ENCODE measurements at places on chromosomes 13 and 19. TPM values are rescaled to one million over a fixed set of nuclear protein-coding genes. Genes with fewer than 3 reads are reported as not detected.

Gene ANKRD24
- 1.3 TPM for total RNA-seq

Gene CFAP97D2
- not detected for total RNA-seq

Gene EIF3K
- total RNA-seq, result 297 TPM

DNA sequence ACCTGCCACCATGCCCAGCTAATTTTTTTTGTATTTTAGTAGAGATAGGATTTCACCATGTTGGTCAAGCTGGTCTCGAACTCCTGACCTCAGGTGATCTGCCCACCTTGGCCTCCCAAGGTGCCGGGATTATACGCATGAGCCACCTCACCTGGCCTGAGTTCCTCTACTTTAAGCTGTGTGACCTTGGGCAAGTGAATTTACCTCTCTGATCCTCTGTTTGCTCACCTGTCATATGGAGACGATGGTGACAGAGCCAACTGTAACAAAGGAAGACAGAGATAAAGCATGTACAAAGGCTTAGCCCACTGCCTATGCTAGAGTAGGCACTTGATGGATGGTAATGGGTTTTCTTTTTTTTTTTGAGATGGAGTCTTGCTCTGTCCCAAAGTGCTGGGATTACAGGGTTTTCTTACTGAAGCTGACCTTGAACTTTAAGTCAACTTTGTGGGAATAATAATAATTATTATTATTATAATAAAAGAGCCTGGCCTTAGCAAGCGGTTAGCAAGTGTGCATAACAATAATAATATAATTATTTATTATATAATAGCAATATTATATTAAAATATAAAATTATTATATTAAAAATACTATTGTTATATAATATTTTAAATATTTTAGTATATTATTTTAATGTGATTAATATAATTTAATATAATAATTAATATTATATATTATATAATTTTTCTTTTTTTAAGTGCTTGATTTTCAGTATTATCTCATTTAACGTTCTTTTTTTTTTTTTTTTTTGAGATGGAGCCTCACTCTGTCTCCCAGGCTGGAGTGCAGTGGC, 1.3 kb upstream of the ACER1 start:
- H3K36me3 ChIP-seq, result no peaks in the 10 kb centered on the region
- no peaks in the 10 kb centered on the region for H3K27me3 ChIP-seq
- no peaks in the 10 kb centered on the region for H3K4me1 ChIP-seq
- DNase-seq, result no peak

- peaks cover 17% of the 10 kb centered on the region for H3K4me1 ChIP-seq
- H3K4me3 ChIP-seq, result no peak overlapping the region
Measured at GRCh38 chr13:94656766-94657165, 55.1 kb downstream of the GPR180 start.

DNA sequence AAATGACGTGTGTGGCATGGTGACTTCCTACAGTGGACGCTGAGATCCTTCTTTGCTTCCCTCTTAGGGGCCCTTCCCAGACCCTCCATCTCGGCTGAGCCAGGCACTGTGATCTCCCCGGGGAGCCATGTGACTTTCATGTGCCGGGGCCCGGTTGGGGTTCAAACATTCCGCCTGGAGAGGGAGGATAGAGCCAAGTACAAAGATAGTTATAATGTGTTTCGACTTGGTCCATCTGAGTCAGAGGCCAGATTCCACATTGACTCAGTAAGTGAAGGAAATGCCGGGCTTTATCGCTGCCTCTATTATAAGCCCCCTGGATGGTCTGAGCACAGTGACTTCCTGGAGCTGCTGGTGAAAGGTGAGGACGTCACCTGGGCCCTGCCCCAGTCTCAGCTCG, 5.2 kb downstream of the LAIR2 start:
- DNase-seq, result no peak
- peaks cover 3% of the 10 kb centered on the region for H3K36me3 ChIP-seq
- peaks cover 41% of the 10 kb centered on the region for H3K4me1 ChIP-seq

GRCh38 chr13:90995614-90996013, 351.9 kb upstream of the MIR17HG start:
- no peak for DNase-seq
- no peaks in the 10 kb centered on the region for H3K4me1 ChIP-seq

DNA sequence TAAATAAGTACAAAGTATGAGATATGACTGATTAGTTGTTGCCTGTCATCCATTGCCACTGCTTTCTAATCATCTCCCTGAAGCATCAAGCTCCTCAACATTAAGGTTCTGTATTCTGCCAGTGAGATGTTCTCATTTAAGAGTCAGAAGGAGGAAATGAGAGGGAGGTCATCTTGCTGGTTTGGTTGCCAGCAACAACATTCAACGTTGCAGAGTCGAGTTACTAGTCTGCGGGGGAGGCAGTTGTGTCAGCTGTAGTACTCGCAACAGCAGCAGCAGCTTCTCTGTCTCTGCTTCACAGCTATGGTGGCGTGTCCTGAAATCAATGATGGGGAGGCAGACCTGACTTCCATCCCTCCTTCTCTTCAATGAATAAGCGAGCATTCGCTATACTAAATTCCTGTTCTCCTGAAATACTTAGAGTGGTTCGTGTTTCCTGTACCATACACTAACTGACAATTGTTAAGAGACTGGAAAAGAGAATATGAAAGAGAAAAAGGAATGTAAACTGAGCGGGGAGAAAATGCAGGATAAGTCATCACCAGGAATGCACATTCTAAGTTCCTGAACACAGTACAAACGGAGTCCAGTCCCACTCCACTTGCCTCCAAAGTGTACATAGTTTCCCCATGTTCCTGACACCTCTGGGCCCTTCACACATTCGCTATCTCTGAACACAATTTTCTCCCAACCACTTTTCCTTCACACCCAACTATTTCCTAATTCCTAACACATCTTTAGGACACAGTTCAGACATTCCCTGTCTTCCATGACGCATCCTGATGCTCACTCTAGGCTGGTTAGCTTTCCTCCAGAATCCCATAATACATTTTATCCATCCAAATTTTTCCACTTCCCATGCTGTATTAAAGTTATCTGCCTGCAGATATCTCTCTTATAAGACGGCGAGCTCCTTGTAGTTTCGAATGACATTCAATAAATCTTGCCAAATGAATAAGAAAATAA, 263.0 kb downstream of the KLF12 start:
- H3K27ac ChIP-seq, result no peak overlapping the region
- no peaks in the 10 kb centered on the region for H3K27me3 ChIP-seq
- H3K4me3 ChIP-seq, result no peak overlapping the region
- peaks cover 2% of the 10 kb centered on the region for H3K36me3 ChIP-seq

GRCh38 chr13:26482451-26483197, 74.9 kb upstream of the WASF3 start:
- no peaks in the 10 kb centered on the region for H3K36me3 ChIP-seq
- DNase-seq, result peak; percentile 71
- H3K4me1 ChIP-seq, result peaks cover 8% of the 10 kb centered on the region
- H3K27ac ChIP-seq, result no peak overlapping the region
- no peaks in the 10 kb centered on the region for H3K27me3 ChIP-seq
- no peak overlapping the region for H3K4me3 ChIP-seq

GRCh38 chr13:41643507-41643906, 186.2 kb downstream of the RGCC start:
- DNase-seq, result no peak
- H3K27me3 ChIP-seq, result no peaks in the 10 kb centered on the region
- H3K4me1 ChIP-seq, result peaks cover 9% of the 10 kb centered on the region

DNA sequence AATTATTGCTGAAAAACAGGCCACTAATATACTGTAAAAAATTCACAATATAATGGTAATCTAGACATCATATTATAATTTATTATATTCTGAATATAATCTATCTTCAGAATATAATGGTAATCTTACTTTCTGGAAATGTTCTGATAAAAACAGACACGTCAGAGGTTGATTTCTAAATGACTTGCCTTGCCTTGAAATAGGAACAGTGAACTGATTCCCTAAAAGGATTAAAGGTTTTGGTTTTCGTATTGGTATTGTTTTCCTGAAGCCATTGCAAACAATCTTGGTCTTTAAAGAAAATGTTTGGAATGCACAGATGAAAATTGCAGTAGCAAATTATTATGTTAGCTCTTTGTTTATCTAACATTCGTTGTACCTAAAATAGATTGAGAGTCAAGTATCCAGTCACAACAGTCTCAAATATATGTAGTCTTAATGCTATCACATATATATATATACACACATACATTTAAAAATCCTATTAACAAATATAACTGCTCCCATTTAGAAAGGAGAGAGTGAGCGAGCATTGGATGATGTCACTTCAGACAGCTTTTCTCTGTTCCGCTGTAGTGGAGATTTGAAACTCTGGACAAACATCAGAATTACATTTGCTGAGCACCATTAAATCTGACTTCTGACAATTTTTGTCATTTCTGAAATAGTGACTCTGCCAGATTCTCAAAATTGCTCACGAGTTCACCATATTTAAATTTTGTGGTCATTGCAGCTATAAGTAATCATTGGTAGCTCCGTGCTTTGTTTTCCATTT, 1.7 kb downstream of the ITM2B start:
- H3K27me3 ChIP-seq, result peaks cover 24% of the 10 kb centered on the region
- no peak overlapping the region for H3K27ac ChIP-seq
- peak overlapping the region; percentile 90 for H3K4me3 ChIP-seq

Data from activated CD4-positive, alpha-beta memory T cell treated with anti-CD3 and anti-CD28 coated beads, Interleukin-2, amount 10 ng/mL, durations not matched to agents 7 days and 5 days (primary cell).